HFF-Myc (cell line): ENCODE measurements at places on chromosomes 12 and 14.

DNA sequence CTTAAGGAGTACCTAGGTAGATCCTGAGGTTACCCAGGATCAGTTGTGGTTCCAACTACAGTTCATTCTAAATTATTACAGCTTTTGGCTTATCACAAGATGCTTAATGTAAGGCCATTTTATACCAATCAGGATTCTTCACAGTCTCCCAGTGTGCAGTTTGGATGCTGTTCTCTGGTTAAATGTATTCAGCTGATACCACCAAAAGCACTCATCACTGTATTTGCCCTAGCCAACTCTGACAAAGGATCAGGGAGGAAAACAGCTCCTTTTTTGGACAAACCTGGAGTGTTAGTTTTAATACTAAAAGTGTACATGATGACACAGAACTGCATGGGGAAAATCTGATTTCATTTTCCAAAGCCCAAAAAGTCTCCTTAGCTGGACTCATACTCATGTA is 19.5 kb downstream of the DMAC2L start:
- no peak for DNase-seq

DNA sequence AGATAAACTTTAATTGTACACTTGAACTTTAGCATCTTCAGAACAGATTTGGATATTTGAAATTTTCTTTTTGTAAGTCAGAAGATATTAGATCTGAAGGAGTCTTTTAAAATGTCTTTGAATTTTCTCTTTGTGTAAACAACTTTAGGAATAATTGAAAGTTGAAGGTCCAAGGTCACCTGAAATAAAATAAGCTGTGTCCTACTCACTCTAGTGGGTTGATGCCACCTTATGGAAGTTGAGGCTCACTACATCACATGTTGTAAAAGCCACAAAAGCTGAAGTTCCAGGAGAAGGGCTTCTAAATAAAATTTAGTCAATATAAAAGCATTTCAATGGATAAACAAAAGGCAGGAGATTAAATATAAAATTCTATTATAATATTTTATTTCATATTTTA is 122.0 kb upstream of the ATXN7L3B start:
- no peak for DNase-seq

DNA sequence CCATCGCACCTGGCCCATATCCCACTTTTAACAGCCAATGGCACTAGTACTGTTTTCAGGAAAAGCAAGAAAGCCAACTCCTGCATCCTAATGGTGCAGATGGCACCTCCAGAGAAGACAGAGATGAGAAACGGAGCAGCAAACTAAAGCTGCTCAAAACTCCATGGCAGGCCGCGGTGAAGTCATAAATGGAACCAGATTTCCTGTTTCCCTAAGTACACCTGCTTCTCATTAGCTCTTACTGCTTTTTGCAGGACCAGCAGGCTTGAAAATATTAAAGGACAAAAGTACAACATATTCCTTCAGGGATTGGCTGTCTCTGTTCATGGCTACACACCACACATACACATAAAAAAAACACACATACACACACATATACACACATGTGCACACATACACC is 36.7 kb upstream of the LGALS3 start:
- DNase-seq = peak; percentile 84

DNA sequence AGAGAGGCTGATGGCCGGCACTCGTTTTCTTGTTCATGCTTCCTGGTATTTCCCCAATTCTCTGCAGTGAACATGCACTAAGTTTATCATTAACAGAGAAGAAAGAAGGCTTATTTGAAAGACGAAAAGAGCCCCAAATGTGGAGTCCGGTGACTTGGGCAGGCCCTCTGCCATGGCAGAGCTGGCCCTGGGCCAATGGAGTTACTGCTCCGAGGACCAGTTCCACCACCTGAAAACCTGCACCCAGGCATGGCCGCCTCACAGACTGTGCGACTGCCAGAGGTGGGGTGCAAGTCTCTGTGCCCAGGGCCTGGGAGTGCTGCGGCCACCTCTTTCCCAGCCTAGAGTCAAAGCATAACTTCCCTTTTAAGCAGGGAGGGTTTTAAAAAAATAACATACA is 24.9 kb downstream of the DEGS2 start:
- no peak for DNase-seq

- no peak for DNase-seq
Measured at GRCh38 chr14:67586369-67586768, 13.7 kb downstream of the PIGH start.

GRCh38 chr12:101172316-101172715 is 37.7 kb downstream of the SLC5A8 start:
- DNase-seq = no peak

DNA sequence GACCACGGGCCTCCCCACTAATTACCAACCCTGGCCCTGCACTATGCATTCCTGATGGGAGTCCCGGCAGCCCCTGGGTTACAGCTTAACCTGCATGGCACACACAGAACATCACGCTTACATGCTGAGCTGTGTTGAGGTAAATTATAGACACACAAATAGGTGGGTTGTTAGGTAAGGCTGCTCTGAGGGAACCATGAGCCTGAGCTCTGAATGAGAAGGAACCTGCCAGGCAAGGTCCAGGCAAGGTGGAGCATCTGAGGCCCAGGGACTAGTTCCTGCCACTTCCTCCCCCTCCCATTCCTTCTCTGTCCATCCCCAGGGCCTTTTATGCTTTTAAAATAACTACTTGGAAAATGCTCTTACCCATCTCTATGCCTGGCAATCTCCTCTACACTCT is 82.7 kb upstream of the ESRRB start:
- no peak for DNase-seq

- DNase-seq = no peak
Measured at GRCh38 chr14:101740981-101741380, 20.5 kb upstream of the PPP2R5C start.

DNA sequence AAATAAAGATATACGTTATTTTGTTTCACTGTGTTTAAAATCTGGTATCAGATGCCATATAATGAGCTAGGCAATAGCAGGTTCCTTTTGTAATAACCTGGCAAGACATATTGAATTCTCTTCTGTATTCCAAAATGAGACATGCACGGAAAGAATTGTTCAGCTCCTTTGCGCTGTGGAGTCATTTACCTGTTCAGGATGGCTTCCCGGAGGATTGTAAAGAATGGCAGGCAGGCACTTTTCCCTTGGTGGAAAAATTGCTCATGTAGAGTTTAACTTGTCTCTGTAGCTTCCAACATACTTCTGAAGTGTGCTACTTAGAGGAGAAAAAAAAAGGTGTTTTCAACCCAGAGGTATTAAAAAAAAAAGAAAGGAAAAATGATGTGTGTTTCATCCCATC is 805.2 kb downstream of the GALC start:
- DNase-seq = no peak

DNA sequence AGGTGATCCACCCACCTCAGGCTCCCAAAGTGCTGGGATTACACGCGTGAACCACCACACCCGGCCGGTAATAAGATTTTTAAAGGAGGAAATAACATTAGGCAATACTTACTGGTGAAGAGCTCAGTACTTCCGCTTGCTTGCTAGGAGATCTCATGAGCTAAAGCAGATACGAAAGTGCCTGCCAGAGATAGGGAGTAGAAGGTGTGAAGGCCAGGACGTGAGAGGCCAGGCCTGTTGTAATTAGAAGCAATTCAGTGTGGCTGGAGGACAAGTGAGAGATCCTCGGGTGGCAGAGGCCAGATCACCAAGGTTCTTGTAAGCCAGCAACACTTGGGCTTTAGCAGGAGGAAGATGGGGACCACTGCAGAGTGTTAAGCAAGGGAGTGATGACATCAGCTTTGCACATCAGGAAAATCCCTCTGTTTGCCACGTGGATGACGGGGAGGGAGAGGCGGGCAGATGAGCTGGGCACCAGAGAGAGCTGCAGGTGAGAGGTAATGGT is 7.6 kb downstream of the TECPR2 start:
- DNase-seq = no peak

GRCh38 chr14:102907303-102907844 is 15.1 kb upstream of the AMN start:
- no peak for DNase-seq

DNA sequence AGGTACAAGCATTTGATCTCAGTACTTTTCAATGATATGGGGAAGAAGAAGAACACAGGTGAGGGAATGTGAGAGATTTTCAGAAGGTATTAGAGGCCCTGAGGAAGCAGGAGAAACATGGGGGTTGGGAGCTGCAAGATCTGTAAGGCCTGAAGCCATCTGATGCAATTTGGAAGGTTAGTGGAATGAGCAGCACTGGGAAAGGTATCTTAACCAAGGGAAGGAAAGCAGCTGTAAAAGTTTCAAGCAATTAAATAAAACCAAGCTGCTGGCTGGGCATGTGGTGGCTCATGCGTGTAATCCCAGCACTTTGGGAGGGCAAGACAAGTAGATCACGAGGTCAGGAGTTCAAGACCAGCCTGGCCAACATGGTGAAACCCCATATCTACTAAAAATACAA is 104.4 kb upstream of the PARP11 start:
- DNase-seq = no peak

DNA sequence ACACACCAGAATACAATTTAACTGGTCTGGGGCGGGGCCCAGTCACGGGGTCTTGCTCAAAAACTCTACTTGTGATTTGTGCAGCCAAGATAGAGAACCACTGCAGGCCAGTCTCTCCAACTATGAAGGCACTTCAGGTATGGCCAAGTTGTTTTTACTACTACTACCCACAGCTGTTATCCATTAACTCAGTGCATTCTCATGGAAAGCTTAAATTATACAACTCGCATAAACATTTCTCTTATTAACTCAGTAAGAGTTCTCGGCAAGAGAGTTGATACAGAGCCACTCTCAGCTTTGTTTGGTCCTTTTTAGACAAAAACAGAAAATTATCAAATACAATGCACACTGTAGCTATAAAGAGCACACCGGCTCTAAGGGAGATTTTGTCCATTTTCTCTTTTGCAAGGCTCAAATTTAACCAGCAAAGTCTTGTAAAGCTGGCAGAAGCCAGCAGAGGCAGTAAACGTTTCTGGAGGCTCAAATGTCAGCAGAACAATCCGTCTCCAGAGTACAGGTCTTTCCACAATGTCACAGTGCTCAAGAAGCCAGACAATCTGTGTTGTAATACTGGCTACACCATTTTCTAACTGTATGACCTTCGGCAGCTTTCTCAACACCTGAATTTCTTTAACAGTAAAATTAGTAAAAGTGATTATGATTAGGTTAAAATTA is 85.9 kb downstream of the PTGER2 start:
- no peak for DNase-seq

GRCh38 chr12:7162691-7163114 is 26.8 kb upstream of the PEX5 start:
- no peak for DNase-seq

- DNase-seq = no peak
Measured at GRCh38 chr12:124788936-124789555, 74.6 kb downstream of the SCARB1 start.

DNA sequence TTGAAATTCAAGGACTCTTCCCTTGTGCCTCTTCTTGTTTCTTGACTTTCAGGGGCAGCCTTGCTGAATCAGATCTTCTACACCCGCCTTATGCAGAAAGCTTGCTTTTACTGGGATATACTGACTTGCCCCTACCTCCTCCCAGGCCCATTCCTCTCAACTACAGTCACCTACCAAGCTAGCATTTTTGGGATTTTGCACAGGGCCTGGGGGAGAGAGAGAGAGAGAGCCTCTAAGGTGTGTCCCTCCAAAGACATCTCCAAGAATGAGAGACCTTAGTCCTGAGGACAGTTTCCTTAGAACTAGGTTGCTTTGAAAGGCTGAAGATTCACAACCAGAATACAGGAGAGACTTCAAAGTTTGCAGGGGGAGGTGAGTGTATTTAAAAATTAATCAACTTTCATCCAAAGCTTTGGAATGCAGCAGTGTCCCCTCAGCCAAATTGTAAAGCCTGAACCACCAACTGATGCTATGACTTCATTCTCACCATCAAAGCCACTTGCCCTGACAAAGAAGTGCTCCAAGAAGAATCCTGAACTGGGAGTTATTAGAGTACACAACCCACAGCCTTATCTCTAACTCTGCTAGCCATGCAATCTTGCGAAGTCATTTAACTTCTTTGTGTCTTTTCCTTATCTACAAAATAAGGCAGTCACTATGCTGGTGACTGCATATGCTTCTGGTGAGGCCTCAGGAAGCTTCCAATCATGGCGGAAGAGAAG is 96.1 kb upstream of the EGLN3 start:
- no peak for DNase-seq

GRCh38 chr12:45232756-45233372 is 17.0 kb downstream of the ANO6 start:
- DNase-seq = peak; percentile 89

GRCh38 chr14:71183876-71184689 is 276.8 kb downstream of the PCNX1 start:
- DNase-seq = no peak

GRCh38 chr12:128091101-128091720 is 175.8 kb upstream of the TMEM132C start:
- no peak for DNase-seq

DNA sequence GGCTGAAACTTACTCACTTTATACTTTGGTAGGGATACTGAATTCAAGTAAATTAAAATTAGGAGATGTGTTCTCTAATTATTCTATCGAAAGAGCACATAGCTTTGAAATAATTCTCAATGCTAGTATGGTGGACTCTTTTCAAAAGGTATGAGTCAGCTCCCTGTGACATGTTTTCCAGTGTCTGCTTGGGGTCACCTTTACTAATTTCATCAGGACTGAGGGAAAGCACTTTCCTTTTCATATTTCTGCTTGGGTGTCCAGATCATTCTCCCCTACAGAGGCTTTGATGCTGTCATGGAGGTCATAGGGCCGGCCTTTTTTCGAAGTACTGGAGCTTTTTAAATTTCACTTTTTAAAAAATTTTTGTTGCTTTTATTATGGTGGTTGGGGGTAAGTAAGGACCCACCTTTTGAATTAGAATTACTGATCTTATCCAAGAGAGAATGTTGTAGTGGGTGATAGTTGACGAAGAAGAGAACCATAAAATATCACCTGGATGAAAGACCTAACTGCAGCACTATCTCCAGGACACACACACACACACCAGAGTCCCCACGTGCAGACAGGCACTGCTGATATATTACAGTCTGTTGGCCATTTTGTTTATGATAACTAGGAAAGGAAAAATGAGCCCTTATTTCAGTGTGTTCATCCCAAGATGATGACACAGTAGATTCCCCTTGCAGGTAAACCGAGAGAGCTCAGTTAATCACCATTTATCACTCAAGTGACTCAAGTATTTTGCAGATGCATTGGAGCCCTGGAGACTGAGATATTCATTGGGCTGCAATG is 558.6 kb downstream of the DIO2 start:
- DNase-seq = no peak

GRCh38 chr14:67191768-67192290 is 2.6 kb downstream of the GARIN2 start:
- DNase-seq = no peak

GRCh38 chr14:105195522-105196264 is 14.6 kb upstream of the NUDT14 start:
- no peak for DNase-seq
